ENCODE measurements at places on chromosomes 13 and 19. TPM values are rescaled to one million over a fixed set of nuclear protein-coding genes. Genes with fewer than 3 reads are reported as not detected.

The RNF113B gene
- not detected for total RNA-seq

The CEACAM8 gene
- total RNA-seq, result not detected

The PSG3 gene
- not detected for total RNA-seq

The LHB gene
- not detected for total RNA-seq

The OBI1 gene
- 9.3 TPM for total RNA-seq

The LIM2 gene
- total RNA-seq, result not detected

The POU2F2 gene
- 0.85 TPM for total RNA-seq

The GRIK5 gene
- 22.3 TPM for total RNA-seq

The CGB8 gene
- not detected for total RNA-seq
